ENCODE measurements at places on chromosomes 2 and 18.

GRCh38 chr2:39521876-39522517, 84.9 kb upstream of the MAP4K3 start:
- no peak for DNase-seq

GRCh38 chr18:79644006-79644665, 35.5 kb upstream of the CTDP1 start:
- DNase-seq: peak; percentile 56

- no peak for DNase-seq
Observed at GRCh38 chr2:239193401-239193811, 207.4 kb downstream of the HDAC4 start.

DNA sequence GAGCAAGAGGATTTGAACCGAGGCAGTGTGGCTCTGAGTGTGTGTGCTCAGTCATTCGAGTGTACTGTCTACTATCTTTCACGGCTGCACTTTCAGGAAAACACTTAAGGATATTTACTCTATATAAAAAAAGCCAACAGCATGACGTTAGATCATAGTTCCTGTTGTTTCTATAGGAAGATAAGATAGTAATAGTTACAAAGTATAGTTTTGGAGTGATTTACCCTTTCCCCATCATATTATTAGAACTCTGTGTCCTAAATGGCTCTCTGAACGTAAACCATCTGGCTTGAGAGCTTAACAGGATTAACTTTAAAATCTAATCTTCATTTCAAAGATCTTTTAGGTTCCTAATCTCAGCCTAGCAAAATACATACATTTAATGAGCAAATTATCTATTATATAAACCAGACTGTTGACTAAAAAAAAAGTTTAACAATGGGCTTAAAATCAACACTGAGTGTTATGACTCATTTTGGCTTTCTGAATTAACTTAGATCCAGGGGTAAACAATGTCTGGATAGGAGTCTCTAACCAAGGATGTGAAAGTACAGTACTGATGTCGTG, 150.3 kb upstream of the DNMT3A start:
- no peak for DNase-seq

GRCh38 chr2:233360771-233361176, 6.5 kb downstream of the DGKD start:
- DNase-seq: no peak

DNA sequence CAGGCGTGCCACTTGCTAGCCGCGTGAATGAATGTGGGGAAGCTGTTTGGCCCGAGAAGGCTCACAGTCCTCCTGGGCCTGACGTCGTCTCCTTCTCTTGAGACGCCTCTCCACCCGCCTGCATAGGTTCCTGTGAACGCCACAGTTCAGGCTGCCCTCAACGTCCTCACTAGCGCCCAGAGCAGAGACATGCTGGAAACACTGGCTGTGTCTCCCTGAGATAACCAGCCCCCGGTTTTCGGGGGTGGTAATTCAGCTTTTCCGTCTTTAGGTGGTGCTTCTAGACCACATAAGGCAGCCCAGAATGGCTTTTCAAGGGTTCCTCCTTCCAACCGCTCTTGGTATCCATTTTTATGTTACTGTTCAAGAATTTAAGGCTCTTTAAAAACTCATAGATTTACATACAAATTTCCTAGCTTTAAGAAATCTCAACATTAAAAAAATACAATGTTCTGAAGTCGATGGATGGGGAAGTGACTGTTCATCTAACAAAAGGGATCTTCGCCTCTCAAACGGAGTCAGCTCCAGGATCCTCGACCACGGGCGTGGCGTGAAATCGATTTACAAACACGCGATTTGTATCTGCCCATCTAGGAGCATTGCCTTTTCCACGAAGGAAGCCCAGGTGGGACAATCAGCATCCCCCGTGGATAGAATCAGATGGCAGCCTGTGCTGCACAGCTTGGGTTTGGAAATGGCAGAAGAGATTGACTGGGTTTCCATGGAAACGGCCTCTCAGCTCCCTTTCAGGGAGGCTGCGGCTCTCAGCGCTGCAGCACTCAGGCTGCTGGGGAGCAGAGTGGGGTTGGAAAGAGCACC, 110.6 kb upstream of the PXDN start:
- no peak for DNase-seq

DNA sequence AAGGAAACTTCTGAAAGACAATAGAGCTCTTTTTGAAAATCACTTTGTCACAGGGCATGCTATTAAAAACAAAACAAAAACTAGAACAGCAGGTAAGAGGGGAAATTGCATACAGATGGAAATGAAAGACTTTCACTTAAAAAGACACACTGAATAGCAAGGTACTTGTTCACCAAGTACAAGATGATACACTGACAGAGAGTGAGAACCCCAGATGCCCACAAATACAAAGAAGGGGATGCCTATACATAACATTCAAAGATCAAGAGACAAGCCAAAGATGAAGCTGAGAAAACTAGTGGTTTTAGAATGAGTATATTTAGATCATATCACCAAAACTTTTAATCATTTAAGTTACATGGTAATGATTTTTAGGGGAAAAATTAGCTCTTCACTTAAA, 60.7 kb downstream of the ASXL2 start:
- DNase-seq: no peak

DNA sequence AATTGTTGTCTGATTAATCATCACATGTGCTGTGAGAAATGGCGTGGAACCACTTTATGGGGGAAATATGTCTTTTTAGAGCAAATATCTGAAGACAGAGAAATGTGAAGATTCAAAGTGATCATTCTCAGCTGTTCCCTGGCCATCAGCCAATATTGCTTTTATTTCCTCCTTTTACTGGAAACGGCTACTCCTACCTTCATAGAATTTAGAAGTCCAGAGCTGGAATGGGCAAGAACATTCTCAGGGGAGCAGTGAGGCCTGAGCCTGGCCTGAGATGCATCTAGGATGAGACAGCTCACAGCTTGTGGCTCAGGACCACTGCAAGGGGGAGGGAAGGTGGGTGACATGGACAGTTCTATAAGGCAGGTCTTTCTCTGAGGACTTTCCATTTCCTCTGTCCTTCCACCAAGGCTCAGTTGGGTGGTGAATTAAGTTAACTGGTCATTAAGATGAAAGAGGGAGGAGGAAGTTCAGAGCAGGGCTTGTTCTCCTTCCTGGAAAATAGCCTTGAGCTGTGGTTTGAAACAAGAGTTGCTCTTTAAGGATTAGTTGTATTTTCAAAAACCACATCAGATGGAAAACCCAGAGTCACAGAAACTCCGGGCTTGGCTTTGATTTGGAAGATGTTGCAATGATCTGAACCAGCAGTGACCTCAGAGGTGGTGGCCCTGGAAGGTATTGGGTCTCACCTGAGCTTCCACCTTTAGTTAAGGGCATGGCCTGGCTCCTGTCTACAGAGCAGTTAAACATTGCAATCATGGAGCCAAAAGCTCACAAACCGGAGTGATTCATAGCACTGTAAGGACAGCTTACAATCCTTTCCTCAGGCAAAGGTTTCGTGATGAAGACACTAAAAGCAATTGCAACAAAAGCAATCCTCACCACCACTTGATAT, 144.3 kb downstream of the VAPA start:
- no peak for DNase-seq

GRCh38 chr18:9825571-9826073, 60.2 kb upstream of the TXNDC2 start:
- DNase-seq: no peak

GRCh38 chr2:84854850-84855249, 26.0 kb downstream of the TRABD2A start:
- no peak for DNase-seq

GRCh38 chr2:177413703-177414102, 21.1 kb downstream of the AGPS start:
- DNase-seq: peak; percentile 23

DNA sequence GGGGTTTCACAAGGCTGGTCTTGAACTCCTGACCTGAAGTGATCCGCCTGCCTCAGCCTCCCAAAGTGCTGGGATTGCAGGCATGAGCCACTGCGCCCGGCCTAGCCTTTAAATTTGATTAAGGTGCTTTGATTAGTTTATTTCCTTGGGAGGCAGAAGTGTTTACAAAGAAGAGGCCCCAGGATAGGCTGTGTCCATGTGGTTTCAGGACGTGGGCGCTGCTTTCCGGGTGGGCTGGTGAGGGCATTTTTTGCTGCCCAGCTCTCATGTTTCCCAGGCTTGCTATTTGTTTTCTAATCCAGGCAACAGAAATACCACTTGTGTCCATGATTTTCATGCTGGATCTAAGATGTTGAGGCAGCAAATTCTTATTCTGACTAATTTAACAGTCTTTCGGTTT, 124.2 kb downstream of the SH3RF3 start:
- no peak for DNase-seq

DNA sequence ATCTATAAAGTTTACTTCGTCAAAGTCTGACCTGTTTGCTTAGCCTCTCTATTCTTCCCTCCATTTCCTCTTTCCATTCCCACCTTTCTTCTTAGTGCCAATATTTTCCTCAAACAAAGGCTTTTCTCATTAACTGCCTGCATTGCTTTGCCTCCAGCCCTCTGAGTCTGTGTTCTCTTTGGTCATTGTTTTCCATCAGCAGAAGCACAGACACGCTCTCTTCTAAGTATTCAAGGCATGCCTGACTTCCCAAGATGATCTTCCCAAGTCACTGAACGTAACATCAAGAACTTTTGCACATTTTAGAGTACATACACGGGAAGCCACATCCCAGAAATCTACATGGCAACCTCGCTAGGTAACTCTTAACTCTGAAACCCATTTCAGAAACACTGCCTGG, 32.6 kb upstream of the ANXA4 start:
- no peak for DNase-seq

DNA sequence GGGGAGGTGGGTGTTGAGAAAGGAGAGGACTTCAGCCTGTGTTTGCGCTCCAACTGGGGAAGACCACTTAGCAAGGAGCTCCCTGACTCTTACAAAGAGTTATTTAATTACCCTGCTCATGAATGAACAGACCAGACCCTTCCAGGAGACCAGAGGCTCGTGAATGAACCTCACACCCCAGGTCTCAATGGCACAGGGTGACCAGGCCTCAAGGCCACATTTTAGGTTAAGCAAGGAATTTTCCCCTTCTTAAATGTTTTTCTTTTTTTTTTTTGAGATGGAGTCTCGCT, 25.3 kb downstream of the SMAD7 start:
- DNase-seq: no peak

GRCh38 chr2:45244928-45245327, 235.7 kb upstream of the SIX2 start:
- DNase-seq: no peak

DNA sequence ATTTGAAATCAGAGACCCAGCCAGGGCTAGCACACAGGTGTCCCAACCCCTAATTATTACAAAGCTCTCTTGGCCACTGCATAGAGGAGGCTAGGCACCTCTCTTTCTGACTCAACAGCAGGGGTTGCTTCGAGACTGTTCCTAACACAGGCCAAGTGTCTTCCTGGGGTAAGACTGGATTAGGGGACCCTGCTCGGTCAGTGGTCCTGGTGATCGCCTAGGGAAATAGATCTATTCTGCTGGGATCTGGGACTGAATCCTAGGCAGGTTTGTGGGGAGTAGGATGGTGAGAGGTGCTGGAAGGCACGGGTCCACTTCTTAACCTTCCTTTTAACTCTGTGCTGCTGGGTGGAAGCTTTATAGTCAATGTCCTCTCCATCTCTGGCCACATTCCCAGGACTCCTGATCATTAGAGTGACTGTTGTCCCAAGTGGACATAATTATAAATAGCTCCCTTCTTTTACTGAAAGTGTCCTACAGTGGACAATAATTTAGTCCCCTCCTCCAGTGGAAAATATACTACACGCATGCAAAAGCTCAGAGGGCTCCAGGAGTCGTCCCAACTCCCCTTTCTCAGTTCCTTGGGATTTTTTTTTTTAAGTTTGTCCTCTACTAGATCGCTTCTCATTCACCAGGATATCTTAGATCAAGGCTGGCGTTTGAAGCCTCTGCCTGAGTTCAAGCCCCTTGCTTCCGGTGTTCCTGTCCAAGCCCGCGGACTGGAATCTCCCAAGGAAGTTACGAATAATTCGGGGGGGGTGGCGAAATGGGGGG, 1.3 kb upstream of the TRIB2 start:
- no peak for DNase-seq

- no peak for DNase-seq
Observed at GRCh38 chr2:235194836-235195235, 243.0 kb downstream of the SH3BP4 start.

DNA sequence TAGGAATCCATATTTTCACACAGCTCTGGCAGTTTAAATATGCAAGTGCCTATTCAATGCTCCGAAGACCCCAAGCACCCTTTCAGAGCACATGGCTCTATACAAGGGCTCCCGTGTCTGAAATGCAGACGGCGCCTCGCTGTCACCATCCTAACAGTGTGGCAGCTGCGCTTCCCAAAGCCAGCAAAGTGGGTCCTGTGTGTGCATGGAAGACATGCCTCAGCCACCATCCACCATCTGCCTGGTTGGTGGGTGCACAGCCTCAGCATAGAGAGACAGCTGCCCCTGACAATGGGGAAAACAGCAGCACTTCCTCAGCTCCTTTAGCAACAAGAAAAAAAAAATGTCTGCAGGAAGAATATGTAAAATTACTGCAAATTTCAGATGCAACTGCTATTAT, 218.1 kb downstream of the SP3 start:
- DNase-seq: no peak
